8988T (cell line): ENCODE measurements at places on chromosomes 5 and 9.

GRCh38 chr5:179219661-179220620, 125.3 kb downstream of the ADAMTS2 start:
- DNase-seq, result no peak

DNA sequence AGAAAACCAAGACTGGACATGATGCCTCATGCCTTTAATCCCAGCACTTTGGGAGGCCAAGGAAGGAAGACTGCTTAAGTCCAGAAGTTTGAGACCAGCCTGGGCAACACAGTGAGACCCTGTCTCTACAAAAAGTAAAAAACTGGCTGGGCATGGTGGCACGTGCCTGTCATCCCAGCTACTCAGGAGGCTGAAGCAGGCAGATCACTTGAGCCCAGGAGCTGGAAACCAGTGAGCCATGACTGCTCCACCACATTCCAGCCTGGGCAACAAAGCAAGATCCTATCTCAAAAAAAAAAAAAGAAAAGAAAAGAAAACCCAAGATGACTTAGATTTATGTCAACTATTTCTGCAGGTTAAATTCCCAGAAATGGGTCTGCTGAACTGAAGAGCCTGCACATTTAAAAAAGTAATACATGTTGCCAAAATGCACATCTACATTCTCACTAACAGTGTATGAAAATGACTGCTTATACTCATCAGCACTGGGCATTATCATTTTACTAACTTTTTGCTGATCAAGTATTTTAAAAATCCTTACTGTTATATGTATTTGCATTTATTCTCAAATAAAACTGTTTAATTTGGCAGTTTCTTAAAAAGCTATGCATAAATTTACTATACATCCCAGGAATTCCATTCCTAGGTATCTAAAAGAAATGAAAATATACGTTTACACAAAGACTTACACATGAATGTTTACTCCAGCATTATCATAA, 14.3 kb downstream of the ERMP1 start:
- DNase-seq, result no peak

DNA sequence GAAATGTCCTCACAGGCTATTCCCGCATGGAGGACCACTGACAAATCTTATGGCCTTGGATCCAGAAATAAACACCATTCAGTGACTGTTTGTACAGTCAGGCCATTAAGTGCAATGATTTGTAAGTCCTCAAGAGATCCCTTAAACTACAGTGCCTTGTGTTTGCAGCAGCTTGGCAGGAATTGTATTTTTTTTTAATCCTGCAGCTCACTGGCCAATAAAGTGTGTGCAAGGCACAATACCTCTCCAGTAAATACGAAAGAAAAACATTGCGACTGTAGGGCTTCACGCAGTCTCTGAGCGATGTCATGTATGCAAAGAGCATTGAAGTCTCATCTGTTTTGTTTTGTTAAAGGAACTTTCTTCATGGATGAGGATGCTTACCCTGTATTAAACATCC, 74.2 kb upstream of the TUSC1 start:
- DNase-seq, result no peak

GRCh38 chr5:1962619-1963355, 80.1 kb upstream of the IRX4 start:
- no peak for DNase-seq

DNA sequence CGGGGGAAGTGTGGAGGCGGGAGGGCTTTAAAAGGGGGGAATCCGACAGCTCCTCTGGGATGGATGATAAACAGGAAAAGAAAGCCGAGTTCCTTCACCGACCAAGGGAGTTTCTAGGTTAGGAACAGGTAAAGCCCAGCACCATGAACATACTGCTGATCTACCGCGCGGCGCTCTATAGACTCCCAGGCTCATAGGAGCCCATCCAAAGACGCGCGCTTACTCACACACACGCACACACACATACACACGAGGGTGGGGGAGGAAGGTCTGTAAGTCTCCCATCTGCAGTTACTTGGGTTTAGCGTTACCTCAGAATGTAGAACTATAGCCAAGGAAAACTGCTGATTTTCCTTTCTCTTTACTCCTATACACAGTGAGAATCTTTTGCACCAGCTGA, 2.6 kb upstream of the GABRB2 start:
- DNase-seq, result no peak

- no peak for DNase-seq
Measured at GRCh38 chr5:103286622-103287021, 28.1 kb downstream of the MACIR start.
